CD4-positive, alpha-beta T cell treated with Interferon gamma for 1 hour (primary cell): ENCODE measurements at places on chromosomes 2 and 18.
A peak's percentile ranks its signal among the peaks of the same experiment; 100 is the strongest.

DNA sequence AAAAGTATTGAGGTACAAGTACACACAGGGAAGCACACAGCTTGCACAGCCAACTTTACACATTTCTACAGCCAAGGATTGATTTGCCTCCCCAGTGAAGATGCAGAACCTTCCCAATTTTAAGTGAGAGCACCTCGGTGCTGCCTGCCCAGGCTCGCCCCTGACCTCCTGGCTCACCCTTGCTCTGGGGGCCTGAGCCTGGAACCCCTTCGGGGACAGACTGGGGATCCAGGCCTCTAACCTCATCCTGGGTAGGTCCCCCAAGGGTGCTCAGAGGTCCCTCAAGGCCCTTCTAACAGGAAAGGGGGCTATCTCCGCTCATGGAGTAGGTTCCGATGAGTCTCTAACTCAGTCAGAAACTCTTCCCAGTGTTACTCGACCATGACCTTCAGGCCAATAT lies 53.1 kb downstream of the BCL2L11 start:
- DNase-seq, result no peak

GRCh38 chr2:240967681-240968621 lies 30.5 kb upstream of the SNED1 start:
- no peak for DNase-seq

DNA sequence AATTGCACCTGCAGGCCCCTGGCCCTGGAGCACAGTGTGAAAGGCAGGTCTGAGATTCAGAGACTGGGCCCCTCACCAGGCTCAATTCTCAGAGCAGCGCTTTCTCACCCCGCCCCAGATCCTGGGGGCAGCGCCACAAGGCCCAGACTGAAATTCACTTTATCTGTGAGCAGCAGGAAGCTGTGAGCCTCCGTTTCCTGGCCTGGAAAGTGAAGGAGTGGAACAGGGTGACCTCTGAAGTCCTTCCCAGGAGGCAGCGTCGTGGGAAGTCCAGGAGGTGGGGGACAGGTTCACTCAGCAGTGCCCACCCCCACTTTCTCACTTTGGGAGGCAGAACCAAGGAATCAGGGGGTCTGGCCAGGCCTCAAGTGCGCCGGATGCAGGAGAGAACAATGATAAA lies 235.4 kb downstream of the NDUFA10 start:
- DNase-seq, result no peak

GRCh38 chr18:48855422-48856377 lies 95.1 kb downstream of the SMAD7 start:
- peak; percentile 19 for DNase-seq

- DNase-seq, result peak; percentile 92
Observed at GRCh38 chr2:74391580-74392448, 11.7 kb upstream of the DCTN1 start.

DNA sequence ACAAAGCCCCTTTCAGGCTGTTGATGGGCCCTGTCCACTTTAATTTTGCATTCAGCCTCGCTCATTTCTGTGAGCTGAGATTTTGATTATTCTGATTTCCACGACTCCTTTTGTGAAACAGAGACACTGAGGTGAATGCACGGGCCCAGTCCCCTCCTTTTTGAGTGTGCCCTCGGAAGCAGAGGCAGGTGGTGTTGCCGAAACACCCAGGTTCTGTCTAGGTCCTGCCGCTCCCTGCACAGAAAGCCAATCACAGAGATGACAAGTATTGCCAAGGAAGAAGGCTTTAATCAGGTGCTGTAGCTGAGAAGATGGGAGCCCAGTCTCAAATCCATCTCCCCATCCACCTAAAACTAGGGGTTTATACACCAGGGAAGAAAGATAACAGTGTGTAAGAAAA lies 44.2 kb upstream of the EDAR start:
- no peak for DNase-seq

GRCh38 chr18:28637897-28638296 lies 461.0 kb upstream of the CDH2 start:
- no peak for DNase-seq

- DNase-seq, result no peak
Observed at GRCh38 chr18:7457262-7457661, 109.9 kb upstream of the PTPRM start.

- no peak for DNase-seq
Observed at GRCh38 chr2:125730921-125731320, 925.0 kb upstream of the GYPC start.

DNA sequence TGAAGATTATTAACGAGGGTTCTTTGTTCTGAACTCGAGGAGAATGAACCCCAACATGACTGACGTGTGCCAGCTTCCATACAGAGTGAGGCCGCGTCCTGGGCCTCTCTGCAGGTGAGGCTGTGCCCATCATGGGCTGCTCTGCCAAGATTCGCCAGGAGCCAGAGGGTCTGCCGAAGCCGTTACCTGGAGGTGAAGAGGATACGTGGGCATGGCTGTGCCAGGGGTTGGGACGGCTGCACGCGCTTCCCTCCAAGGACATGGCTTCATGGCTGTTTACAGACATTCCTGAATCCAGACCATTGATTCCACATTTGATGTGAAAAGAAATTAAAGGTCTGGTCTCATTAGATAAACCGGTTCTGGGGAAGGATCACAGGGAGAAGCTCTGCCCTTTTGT lies 211.4 kb upstream of the SALL3 start:
- DNase-seq, result no peak

DNA sequence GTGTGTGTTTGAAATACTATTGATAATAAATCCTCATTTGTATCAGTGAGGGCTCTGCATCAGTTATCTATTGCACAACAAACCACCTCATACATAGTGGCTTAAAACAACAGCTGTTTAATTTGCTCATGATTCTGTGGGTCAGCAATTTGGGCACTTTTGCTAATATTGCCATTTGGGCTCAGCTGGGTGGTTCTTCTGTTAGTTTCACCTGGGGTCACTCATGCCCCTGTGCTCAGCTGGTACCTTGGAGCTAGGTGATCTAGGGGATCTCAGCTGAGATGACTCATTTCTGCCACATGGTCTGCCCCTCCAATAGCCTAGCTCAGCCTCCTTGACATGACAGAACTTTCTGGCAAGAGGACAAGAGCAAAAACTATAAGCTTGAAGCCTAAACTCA lies 126.3 kb downstream of the LYPD6B start:
- DNase-seq, result no peak

GRCh38 chr2:951224-952006 lies 766 bp downstream of the SNTG2 start:
- DNase-seq, result no peak

GRCh38 chr2:46256563-46257142 lies 40.6 kb upstream of the EPAS1 start:
- no peak for DNase-seq

GRCh38 chr2:181679544-181679979 lies 755 bp downstream of the NEUROD1 start:
- no peak for DNase-seq

DNA sequence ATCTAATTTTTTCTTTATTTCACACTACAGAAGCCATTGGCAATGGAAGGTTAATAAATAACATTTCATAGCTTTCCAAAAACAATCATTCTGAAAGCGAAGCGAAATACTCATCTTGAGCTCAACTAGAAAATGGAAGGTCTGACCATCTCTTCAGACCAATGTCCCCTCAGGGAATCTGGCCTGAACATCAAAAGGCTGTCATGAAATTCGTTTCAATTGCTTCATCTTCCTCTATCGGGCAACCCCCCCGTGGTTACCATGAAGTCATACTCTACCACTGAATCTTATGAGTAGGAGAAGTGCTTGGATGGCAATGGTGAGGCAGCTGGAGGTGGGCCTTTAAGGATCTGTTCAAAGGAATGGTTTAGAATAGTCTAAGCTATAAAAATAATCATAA lies 22.9 kb upstream of the CYTIP start:
- DNase-seq, result no peak

GRCh38 chr18:23422751-23423418 lies 30.2 kb upstream of the RIOK3 start:
- DNase-seq, result peak; percentile 70

DNA sequence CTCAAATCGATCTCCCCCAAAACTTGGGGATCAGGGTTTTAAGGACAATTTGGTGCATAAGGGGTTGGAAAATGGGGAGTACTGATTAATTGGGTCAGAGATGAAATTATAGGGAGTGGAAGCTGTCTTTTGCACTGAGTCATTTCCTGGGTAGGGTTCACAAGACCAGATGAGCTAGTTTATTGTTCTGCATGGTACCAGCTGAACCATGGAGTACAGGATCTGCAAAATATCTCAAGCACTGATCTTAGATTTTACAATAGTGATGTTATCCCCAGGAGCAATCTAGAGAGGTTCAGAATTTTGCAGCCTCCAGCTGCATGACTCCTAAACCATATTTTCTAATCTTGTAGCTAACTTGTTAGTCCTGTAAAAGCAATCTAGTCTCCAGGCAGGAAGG lies 73.1 kb downstream of the CPO start:
- no peak for DNase-seq

DNA sequence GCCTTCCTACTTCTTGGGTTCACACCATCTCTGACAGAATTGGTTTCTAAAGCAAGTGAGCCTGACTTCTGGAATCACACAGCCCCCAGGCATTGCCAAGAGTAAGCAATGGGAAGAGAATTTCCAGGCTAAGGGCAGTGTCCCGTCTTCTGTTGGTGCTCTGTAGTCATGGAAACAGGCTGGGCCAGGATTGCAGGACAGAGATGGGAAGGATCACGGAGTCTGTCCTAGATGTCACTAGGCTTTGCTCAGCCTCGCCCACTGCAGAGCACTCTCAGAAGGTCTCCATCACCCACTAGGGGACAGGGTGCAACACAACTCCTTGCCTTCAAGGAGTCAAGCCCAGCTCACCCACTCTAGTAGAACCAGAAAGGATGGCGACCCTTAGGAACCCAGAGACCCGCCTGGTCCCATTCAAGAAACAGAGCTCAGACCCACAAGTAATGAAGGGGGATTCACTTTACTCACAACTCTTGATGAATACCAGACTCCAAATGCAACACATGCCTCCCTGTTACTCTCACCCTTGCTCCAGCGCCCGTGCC lies 48.6 kb upstream of the TEX51 start:
- no peak for DNase-seq

GRCh38 chr2:59032499-59032898 lies 791.4 kb upstream of the FANCL start:
- no peak for DNase-seq
